Stimulated activated CD4-positive, alpha-beta T cell treated with anti-CD3 and anti-CD28 coated beads, Interleukin-12 subunit alpha, Interleukin-12 subunit beta, amount 100 ng/mL, for 4 hours (primary cell): ENCODE measurements at places on chromosomes 1 and 21.
A peak's percentile ranks its signal among the peaks of the same experiment; 100 is the strongest.

- DNase-seq, result no peak
Measured at GRCh38 chr1:29298246-29298645, 61.9 kb downstream of the PTPRU start.

DNA sequence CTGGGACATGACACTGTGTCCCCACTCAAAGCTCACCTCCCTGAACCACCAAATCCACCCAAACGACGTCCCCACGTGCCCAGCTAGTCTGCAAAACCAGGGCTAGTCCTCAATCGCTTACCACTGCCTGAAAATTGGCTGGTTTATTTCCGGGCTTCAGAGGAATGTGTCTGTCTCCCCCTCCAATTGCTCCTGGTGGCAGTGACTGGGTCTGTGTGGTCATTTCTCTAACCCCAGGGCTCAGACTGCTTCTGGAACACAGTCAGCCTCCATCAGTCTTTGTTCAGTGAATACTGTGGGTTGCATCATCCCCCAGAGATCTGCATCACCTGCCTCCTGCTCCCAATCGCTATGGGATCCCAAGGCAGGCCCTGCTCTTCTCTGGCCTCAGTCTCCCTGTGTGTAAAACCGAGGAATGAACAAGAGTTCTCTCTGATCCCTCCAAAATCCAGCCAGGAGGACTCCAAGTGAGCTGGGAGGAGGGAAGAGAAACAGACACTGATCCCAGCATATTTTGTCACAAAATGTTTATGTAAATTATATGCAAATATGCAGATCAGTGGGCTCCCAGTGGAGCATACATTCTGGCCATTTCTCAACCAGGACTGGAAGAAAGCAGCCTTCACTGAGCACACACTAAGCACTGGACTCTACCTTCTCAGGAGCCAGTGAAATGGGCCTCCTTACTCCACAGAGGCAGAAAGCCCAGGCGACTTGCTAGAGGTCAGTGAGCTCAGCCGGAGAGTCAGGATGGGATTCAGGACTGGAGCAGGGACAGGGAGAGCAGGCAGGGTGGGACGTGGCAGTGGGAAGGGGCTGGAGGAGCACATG is 20.9 kb downstream of the SDC3 start:
- DNase-seq, result no peak

DNA sequence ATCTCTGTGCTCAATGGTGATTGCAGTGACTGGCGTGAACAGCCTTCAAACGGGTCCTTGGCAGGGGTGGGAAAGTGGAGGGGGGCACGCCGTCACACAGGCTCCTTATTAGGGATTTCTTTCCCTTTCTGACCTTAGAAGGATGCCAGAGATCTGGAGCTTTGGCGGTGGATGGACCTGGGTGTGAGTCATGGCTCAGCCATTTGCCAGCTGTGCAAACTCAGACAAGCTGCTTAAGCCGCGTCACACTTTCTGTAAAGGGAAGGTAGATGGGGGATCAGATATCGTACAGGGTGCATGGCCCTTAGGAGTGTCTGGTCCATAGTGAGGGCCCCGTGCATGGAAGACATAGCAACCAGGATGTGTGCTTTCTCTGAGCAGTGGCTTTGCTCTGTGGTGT is 48.3 kb upstream of the C1orf174 start:
- DNase-seq, result no peak

DNA sequence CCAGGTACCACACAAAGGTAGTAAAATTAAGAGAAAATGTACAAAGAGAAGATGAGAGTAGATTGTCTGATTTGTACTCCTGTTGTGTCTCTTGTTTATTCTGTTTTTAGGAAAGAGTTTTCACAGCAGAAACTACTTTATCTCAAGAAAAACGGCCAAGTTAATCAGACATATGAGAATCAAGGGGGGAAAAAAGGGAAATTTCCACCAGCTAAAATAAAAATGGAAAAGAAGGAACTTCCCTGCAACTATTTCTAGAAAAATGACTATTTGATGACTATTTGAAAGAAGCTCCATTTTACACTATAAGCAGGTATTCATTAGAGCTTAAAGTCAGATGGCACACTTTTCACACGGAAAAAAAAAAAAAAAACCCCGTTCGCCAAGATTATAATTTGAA is 56.5 kb downstream of the EPRS1 start:
- no peak for DNase-seq

- DNase-seq, result no peak
Measured at GRCh38 chr1:40081871-40082270, 15.2 kb downstream of the PPT1 start.

- DNase-seq, result no peak
Measured at GRCh38 chr1:210669951-210670350, 341.2 kb downstream of the HHAT start.

DNA sequence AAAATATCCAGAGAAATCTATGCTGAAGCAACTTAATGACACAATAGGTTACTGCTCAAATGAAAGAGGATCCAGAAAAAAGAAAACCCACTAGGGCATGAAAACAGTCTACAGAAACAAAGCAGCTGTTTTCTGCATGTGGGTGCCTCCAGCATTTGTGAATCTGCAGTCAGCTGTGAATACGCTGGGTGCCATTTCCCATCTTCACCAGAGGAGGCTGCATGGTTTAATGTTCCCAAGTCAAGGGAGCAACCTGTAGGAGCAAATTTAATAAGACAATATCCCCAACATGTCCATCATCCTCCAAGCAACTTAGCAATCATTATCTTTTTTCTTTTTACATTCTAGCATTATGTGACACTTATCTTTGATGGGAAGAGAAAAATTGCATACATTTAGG is 396.6 kb downstream of the BRINP2 start:
- DNase-seq, result no peak

DNA sequence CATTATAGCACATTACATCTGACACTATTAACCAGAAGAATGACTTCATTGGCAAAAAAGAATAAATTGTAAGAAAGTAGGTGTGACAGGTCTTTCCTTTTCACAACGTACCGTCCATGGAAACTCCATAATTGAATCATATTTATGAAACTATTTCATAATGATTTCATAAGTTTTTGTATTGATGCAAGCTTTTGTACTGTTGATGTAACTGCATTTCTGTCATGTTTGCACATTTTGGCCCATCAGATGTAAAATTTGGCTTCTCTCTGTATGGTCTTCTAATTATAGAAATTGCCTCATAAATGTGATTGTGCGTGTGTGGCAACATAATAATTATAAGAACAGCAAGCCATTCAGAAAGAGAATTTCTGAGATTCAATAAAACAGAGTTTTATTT is 180.7 kb upstream of the ZNHIT6 start:
- no peak for DNase-seq

DNA sequence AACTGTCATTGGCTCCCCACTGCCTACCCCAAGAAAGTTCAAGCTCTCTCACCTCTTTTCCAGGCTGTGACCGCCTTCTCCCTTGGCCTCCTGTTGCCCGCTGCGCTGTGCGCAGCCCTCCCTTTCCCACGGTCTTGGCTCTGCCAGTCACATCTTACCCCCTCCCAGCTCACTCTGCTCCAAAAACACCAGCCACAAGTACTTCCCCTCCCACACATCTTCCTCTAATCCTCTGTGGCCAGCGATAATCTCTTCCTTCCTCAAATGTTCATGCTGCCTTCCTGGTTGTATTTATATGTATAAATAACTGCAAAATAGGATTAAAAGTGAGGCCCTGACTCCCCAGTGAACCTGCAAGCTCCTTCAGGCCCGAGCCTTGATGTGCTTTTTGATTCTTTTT is 81.8 kb downstream of the AJAP1 start:
- no peak for DNase-seq

DNA sequence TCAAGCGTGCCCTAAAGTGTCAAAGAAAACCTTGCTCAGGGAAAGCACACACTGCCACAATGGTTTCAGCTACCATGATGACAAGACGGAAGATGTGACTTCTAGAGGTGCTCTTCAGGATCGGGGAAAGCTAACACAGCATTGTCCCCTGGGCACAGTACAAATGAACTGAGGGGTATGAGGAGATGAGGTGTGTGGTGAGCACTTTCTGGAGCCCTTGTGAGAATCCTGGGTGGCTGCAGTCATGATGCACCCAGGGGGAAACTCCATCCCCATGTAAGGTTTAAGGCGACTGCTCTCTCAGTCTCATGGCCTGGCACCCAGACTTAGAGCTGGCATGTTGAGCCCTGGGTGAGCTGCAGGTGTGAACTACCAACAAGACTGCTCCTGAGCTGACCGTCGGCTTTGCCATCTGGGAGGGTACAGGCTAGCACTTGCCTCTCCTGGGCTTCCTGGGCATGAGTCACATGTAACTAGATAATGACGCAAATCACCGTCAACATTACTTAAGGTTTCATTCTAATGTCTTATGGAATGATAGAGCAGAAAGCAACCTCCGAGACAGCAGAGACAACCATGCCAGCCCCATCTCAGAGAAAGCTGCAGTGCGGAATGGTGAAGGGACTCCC is 144.6 kb downstream of the CLIC6 start:
- no peak for DNase-seq

- no peak for DNase-seq
Measured at GRCh38 chr1:99697580-99697979, 51.7 kb downstream of the PALMD start.

- no peak for DNase-seq
Measured at GRCh38 chr21:16377120-16377658, 647.4 kb downstream of the USP25 start.

GRCh38 chr1:152479792-152480595 is 30.6 kb upstream of the LCE5A start:
- DNase-seq, result peak; percentile 51

- no peak for DNase-seq
Measured at GRCh38 chr1:245041058-245041698, 113.6 kb upstream of the KIF26B start.

DNA sequence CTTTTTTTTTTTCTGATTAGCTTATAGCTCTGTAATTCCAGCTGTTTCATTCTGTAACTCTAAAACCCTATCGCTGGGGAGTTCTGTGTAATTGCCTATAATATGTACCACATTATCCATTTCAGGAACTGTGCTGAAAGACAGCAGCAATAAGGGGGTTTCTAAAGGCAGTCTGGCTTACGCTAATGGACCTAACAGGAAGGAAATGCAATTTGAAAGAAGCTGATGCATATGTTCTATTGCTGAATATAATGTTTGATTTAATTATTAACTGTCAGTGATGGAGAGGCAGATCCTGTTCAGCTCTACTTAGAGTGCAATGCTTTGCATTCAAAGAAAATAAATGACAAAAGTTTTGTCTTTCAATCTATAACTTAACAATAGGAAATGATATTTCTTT is 209.4 kb upstream of the SNX7 start:
- DNase-seq, result no peak

DNA sequence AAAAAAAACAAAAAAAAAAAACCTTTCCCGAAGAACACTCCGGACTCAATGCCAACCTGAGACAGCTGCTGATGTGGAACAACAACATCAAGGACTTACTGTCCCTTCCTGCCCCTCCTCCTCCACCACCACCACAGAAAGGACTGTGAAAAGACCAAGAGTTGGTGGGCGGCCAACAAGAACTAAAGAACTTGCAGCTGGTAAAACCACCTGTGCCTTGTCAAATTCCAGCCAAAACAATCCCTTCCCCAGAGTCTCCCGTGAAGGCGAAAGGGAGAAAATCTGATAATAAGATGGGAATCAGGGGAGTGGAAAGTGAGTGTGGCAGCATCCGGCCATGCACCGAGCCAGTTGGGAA is 88.9 kb downstream of the PROX1 start:
- no peak for DNase-seq

DNA sequence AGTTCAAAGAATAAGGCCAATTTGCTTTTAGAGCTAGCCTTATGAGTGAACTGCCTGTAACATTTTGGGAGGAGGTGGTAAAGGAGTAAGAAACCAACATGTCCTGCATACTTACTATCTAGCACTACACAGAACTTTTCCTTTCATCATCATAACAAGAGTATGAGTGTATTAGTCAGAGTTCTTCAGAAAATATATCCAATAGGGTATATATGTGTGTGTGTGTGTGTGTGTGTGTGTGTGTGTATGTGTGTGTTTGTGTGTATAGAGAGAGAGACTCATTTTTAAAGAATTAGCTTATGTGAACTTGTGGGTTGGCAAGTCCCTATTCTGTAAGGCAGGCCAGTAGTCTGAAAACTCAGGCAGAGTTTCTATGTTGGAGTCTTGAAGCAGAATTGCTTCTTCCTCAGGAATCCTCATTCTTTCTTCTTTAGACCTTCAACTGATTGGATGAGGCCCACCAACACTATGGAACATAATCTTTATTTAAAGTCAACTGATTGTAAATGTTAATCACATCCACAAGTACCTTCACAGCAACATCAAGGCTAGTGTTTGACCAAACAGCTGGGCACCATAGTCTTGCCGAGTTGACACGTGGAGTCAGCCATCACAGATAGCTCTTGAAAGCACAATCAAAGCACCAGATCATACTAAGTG is 121.9 kb downstream of the CYYR1 start:
- no peak for DNase-seq

DNA sequence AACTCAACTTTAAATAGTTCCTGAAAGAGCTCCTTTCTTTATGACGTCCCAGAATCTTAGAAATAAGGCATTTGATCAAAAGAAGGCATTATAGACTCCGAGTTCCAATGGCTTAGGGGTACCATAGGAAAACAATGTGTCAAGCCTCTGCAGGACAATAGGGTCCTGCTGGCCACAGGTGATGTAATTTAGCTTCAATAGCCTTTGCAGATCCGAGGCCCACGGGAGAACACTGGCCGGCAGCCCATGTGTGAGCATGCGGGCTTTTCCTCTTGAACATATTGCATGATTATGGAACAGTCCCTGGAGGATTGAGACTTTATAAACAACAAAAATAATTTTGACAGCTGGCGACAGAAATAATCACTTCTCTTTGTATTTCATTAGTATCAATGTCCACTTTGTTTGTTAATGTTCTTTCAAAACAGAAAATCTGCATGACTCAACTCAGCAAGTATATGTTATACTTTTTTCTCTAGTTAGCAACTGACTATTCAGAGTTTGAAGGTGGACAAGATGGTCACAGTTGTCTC is 49.0 kb upstream of the NR5A2 start:
- DNase-seq, result no peak

GRCh38 chr1:154469844-154470560 is 32.0 kb upstream of the TDRD10 start:
- no peak for DNase-seq

DNA sequence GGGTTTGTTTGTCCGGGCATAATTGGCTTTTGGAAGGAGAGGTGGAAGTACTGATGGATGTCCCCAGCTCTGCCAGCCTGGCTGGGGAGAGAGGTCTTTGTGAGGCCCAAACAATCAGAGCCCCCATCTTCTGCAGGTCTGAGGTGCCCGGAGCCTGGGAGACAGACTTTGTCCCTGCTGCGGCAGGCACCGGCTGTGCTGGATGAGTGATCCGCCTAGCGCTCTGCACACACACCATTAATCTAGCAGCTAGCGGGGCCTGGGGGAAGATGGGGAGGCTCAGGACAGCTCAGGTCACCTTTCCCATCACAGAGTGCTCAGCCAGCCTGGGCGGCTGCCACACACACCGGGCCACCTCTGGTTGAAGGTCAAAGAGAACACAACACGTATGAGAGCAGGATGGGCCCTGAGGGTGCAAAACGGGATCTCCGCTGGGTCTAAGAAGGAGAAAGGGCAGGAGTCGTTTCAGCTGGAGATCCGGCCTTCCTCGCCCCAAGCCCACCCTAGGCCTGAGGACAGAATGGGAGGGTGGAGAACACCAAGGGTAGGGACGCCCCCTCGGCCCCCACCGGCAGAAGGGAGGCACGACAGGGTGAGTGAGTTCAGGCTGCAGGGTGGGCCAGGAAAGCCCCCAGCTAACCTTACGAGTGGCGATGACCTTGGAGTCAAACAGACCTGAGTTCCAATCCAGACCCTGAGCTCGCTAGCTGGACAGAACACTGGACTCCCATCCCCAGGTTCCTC is 341.8 kb downstream of the NPHP4 start:
- DNase-seq, result no peak
